ENCODE measurements at places on chromosomes 7 and 10.

DNA sequence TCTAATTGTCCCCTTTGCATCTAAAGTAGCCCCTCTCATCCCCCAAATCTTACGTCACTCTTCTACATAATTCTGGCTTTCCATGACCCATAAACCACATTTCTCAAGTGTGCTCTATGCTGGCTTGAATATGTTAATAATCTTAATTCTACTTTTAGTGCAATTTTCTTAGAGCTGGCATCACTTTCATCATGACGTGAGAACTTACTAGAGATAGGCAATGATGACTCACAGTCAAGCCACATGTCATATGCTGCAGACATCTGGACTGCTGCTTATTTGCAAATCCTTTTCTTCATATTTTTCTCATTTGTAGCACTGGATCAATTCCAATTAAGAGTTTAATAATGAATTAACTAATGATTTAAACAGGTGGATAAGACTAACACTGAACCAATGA lies 260.7 kb upstream of the PRKCQ start:
- H3K36me3 ChIP-seq = no peaks in the 10 kb centered on the region
- H3K4me3 ChIP-seq = no peak overlapping the region
- no peak overlapping the region for H3K27ac ChIP-seq
- no peaks in the 10 kb centered on the region for H3K4me1 ChIP-seq

DNA sequence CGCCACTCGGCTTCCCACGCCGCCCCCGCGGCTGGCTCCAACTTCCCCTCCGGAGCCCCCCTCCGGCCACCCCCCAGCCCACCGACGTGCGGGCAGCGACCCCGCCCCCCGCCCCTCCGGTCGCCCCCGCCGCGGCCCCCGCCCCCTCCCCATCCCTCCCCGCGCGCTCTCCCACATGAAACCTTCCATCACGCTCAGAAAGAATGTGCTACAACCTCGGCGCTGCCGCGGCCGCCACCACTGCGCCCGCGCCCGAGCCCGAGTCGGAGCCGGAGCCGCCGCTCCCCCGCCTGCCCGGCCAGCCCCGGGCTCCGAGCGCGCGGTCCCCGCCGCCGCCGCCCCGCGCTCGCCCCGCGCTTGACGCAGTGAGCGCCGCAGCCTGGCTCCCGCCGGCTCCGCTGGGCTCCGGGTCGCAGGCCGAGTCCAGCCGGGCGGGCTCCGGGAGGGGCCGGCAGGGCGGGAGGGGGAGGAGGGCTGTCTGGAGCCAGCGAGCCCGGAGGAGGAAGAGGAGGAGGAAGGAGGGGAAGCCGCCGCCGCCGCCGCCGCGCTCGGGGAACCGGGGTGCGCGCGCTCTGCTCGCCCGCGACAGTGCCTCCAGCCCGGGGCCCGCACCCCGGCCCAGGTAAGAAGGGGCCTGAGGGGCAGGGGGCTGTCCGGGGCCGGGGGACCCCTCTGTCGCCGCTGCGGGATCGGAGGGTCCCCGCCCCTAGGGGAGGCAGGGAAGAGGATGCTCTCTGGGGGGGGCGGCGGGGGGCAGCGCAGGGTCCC lies 4.3 kb upstream of the ELFN1 start:
- H3K4me1 ChIP-seq = peaks cover 67% of the 10 kb centered on the region
- H3K36me3 ChIP-seq = no peaks in the 10 kb centered on the region
- H3K27me3 ChIP-seq = peaks cover 16% of the 10 kb centered on the region

DNA sequence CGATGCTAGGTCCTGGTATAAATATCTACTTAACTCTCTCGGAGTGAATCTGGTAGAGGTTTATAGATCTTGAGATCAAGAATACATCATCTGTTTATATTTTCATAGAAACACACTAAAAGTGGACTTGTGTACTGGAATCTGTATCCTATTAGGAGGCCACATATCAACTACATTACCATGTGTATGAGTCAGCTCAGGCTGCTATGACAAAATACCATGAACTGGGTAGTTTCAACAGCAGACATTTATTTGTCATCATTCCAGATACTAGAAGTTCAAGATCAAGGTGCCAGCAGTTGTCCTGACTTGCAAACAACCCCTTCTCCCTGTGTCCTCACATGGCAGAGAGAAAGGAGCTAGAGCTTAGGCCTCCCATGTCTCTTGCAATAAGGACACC lies 113.9 kb upstream of the PFKP start:
- no peak overlapping the region for H3K4me3 ChIP-seq
- no peaks in the 10 kb centered on the region for H3K36me3 ChIP-seq
- no peak for DNase-seq
- H3K4me1 ChIP-seq = no peaks in the 10 kb centered on the region
- no peak overlapping the region for H3K27ac ChIP-seq
- no peaks in the 10 kb centered on the region for H3K27me3 ChIP-seq

GRCh38 chr10:103690281-103690680 lies 165.1 kb downstream of the SH3PXD2A start:
- no peak for DNase-seq
- no peak overlapping the region for H3K4me3 ChIP-seq
- H3K36me3 ChIP-seq = no peaks in the 10 kb centered on the region
- peaks cover 32% of the 10 kb centered on the region for H3K27me3 ChIP-seq
- peaks cover 28% of the 10 kb centered on the region for H3K4me1 ChIP-seq

- no peak overlapping the region for H3K27ac ChIP-seq
- peaks cover 27% of the 10 kb centered on the region for H3K36me3 ChIP-seq
- H3K27me3 ChIP-seq = no peaks in the 10 kb centered on the region
- no peaks in the 10 kb centered on the region for H3K4me1 ChIP-seq
- no peak for DNase-seq
These were observed 31.6 kb downstream of the USP54 start for GRCh38 chr10:73559590-73559989.

- H3K36me3 ChIP-seq = no peaks in the 10 kb centered on the region
- no peaks in the 10 kb centered on the region for H3K4me1 ChIP-seq
- H3K4me3 ChIP-seq = no peak overlapping the region
- no peak overlapping the region for H3K27ac ChIP-seq
- DNase-seq = no peak
These were observed 9.1 kb downstream of the CELF2 start for GRCh38 chr10:11026773-11027172.

- peaks cover 63% of the 10 kb centered on the region for H3K27me3 ChIP-seq
- DNase-seq = peak; percentile 79
These were observed 2.2 kb downstream of the CRTAC1 start for GRCh38 chr10:98028168-98028770.

- no peaks in the 10 kb centered on the region for H3K4me1 ChIP-seq
- DNase-seq = no peak
- H3K36me3 ChIP-seq = no peaks in the 10 kb centered on the region
- H3K4me3 ChIP-seq = no peak overlapping the region
- no peaks in the 10 kb centered on the region for H3K27me3 ChIP-seq
These were observed 86.0 kb upstream of the MDFIC start for GRCh38 chr7:114835861-114836260.

- DNase-seq = no peak
- H3K27ac ChIP-seq = peak overlapping the region; percentile 78
- peaks cover 33% of the 10 kb centered on the region for H3K4me1 ChIP-seq
- no peaks in the 10 kb centered on the region for H3K27me3 ChIP-seq
- no peaks in the 10 kb centered on the region for H3K36me3 ChIP-seq
- no peak overlapping the region for H3K4me3 ChIP-seq
These were observed 5.2 kb downstream of the STN1 start for GRCh38 chr10:103912759-103913158.

- H3K4me1 ChIP-seq = no peaks in the 10 kb centered on the region
- H3K36me3 ChIP-seq = no peaks in the 10 kb centered on the region
- H3K27me3 ChIP-seq = no peaks in the 10 kb centered on the region
- no peak overlapping the region for H3K27ac ChIP-seq
These were observed 1026.8 kb downstream of the GATA3 start for GRCh38 chr10:9081253-9081652.

- H3K4me3 ChIP-seq = no peak overlapping the region
- no peaks in the 10 kb centered on the region for H3K27me3 ChIP-seq
- H3K4me1 ChIP-seq = no peaks in the 10 kb centered on the region
- no peak for DNase-seq
- H3K27ac ChIP-seq = no peak overlapping the region
These were observed 24.5 kb downstream of the ZNF777 start for GRCh38 chr7:149436358-149436757.

DNA sequence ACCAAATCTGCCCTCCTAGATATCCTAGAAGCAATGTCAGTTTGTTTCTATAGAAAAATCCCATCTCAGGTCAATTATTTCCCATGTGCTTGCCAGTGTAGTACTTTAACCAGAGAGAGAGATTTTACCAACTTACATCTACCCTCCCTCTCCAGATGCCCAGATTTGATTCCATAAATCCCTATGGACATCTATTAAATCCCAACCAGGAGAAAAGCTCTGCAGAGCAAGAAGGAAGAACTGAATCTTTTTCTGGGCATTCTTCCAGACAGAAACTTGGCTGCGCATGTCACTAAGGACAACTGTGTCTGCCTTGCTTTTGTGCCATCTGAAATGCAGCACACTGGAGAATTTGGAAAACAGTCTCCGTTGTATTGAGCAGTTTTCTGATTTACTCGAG lies 597.6 kb downstream of the SORCS1 start:
- H3K4me3 ChIP-seq = no peak overlapping the region
- peak; percentile 65 for DNase-seq
- H3K27me3 ChIP-seq = no peaks in the 10 kb centered on the region
- H3K36me3 ChIP-seq = no peaks in the 10 kb centered on the region
- H3K4me1 ChIP-seq = no peaks in the 10 kb centered on the region

DNA sequence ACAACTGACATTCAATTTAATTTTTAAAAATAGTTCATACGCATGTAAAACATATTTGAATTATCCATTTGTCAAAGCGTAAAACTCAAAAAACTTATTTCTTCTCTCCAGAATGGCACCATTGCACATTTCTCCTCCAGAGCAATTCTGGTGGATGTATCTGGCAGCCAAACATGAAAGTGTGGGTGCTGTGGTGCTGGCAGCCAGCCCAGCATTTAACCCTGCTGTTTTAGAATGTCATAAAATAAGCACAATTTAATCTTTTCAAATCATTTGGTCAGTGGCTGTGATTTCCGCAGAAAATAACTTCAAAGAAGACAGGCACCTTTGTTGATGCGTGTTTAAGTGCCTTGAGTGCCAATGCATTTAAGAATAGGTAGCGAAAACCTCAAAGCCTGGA lies 302.7 kb upstream of the MEOX2 start:
- no peaks in the 10 kb centered on the region for H3K4me1 ChIP-seq
- H3K27ac ChIP-seq = no peak overlapping the region
- no peaks in the 10 kb centered on the region for H3K36me3 ChIP-seq
- no peak for DNase-seq
- no peak overlapping the region for H3K4me3 ChIP-seq

GRCh38 chr10:89327803-89328441 lies at the start of gene IFIT3:
TSS of gene IFIT3 (plus strand) at chr10:89327997. CDS start at chr10:89328074, 77 bp downstream.
- H3K36me3 ChIP-seq = no peaks in the 10 kb centered on the region
- peak within 1 kb of the TSS; percentile 41 for H3K4me3 ChIP-seq
- H3K4me1 ChIP-seq = peaks cover 9% of the 10 kb centered on the region
- peak within 1 kb of the TSS; percentile 83 for H3K27ac ChIP-seq

- DNase-seq = no peak
- H3K36me3 ChIP-seq = peaks cover 4% of the 10 kb centered on the region
- no peak overlapping the region for H3K27ac ChIP-seq
- no peaks in the 10 kb centered on the region for H3K27me3 ChIP-seq
- H3K4me1 ChIP-seq = no peaks in the 10 kb centered on the region
These were observed 18.5 kb downstream of the STRIP2 start for GRCh38 chr7:129452589-129453231.

DNA sequence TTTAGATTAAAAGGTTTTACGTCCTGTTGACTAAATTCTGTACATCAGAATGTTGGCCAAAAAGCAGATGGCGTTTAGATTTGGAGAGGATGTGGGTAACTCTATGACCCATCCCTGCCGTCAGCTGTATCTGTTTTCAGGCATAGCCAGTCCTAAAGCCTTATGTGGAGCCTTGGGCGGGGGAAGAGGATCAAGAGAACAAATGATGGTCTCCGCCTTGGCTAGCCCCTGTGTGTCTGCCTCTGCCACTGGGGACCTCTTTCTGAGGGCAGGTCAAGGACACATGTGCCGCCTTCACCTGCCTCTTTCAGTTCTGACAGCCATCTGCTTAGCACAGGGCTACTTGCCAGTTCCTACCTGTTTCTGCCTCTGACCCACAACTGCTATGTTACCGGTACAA lies 24.1 kb downstream of the PDSS1 start:
- H3K4me1 ChIP-seq = no peaks in the 10 kb centered on the region
- H3K4me3 ChIP-seq = no peak overlapping the region
- H3K36me3 ChIP-seq = peaks cover 52% of the 10 kb centered on the region
- peak; percentile 32 for DNase-seq

DNA sequence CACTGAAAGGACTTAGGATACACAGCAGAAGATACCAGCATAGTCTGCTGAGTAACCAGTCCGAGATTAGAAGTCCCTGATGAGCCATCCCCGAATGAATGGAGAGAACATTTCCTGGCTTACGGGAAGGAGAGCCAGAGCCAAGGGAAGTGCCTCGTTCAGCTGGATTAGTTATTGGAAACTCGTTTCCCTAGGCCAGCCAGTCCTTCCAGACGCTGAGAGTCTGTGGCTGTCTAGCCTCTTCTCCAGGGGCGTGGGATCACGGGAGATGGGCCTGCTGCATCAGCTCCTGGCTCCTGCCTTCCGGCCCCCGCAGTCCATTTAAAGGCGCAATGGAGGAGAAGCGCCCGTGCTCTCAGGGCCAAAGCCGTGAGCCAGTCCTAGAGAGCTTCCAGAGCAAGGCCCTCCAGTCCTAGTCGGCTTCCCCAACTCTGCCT lies 712.8 kb downstream of the PARD3 start:
- no peaks in the 10 kb centered on the region for H3K27me3 ChIP-seq
- no peaks in the 10 kb centered on the region for H3K36me3 ChIP-seq
- H3K27ac ChIP-seq = peak overlapping the region; percentile 5
- DNase-seq = no peak
- H3K4me3 ChIP-seq = no peak overlapping the region
- H3K4me1 ChIP-seq = no peaks in the 10 kb centered on the region

DNA sequence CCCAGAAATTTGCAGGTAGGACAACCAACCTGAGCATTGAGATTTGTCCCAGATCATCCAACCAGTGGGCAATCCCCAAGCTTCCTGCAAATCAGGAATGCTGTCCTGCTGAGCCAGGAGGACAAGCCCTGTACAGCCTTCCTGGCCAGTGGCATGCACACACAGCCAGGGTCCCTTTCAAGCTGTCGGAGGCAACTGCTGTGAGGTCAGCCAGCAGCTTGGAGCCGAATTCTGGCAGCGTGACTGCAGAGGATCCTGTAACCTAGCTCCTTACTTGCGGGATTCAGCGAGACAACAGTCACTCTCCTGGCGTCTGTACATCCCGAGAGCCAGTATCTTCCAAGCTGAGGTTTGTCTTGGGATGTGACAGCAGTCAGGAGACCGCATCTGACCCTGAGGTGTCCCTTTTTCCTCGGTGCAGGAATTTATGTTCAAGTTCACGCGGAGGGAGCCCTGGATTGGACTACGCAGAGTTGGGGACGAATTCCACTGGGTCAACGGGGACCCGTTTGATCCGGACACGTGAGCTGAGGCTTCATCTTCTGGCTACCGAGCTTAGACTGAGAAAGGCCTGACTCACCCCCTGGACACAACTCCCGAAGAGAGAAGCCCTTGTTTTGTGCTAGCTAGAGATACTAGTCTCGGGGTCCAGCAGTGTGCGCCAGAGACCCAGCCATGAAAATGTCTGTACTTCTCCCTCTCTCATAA lies 18.3 kb downstream of the CLEC2L start:
- H3K4me1 ChIP-seq = peaks cover 3% of the 10 kb centered on the region
- no peaks in the 10 kb centered on the region for H3K27me3 ChIP-seq
- H3K36me3 ChIP-seq = no peaks in the 10 kb centered on the region
- no peak overlapping the region for H3K27ac ChIP-seq
- no peak overlapping the region for H3K4me3 ChIP-seq

All from stomach (tissue), 19 donors.